Right forelimb (tissue), 1 donor: ENCODE measurements at places on chromosomes 11 and 22.

- DNase-seq: peak; percentile 60
These were observed 712 bp downstream of the HSPB2 start for GRCh38 chr11:111913031-111913861.

DNA sequence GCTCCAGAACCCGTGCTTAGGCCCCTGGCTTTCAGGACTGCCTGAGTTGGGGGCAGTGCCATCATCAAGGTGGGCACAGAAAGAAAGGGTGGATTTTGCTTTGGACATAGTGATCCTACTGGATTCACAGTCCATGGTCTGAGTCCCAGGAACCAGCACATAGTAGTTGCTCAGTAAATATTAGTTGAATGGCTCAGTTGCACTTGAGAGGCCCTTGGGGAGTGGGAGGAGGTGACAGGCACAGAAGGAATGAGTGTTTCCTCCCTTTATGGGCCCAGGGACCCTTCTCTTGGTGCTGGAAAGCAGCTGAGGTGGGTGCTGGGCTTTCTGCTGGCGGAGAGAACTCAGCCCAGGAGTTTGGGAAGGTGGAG is 16.6 kb downstream of the ARHGEF17 start:
- DNase-seq: no peak

DNA sequence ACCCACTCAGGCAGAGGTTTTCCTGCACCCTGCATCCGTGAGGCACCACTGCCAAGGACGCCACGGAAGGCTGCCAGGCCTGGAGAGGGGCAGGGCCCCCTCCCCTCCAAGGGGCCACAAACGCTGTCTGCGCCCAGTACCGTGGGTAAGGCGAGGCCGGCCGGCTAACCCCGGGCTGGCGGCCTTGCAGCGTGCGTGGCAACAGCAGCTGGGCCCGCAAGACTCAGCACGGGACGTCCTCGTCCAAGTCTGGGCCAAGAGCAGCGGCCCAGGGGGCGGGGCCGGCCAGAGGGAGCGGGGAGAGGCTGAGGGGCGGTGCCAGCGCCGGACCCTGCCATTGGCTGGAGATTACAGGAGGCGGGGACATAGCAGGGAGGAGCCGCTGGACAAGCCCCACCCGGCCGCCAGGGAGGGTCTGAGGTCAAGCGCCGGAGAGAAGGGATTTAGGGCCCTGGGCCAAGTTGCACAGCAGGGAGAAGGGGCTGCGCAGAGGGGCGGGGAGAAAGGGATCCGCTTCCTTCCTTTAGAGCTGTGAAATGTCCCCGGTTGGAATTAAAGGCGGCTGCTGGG is 16.0 kb downstream of the SLC43A1 start:
- DNase-seq: peak; percentile 92

GRCh38 chr22:25346859-25347751 is 127.7 kb downstream of the CRYBB2 start:
- DNase-seq: no peak

DNA sequence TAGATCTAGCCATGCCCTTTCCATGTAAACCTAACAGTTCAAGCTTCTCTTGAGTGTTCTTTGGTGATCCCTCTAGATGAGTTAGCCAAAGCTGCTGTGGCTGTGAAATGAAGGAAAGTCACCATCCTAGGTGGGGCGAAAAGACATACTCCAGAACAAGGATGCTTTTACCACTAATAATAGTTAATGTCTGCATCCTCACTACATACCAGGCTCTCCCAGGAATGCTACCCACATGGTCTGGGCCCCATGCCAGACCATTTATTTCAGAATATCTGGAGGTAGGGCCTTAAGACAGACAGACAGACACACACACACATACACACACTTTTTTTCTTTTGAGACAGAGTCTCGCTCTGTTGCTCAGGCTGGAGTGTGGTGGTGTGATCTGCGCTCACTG is 14.7 kb downstream of the ABTB2 start:
- DNase-seq: no peak

DNA sequence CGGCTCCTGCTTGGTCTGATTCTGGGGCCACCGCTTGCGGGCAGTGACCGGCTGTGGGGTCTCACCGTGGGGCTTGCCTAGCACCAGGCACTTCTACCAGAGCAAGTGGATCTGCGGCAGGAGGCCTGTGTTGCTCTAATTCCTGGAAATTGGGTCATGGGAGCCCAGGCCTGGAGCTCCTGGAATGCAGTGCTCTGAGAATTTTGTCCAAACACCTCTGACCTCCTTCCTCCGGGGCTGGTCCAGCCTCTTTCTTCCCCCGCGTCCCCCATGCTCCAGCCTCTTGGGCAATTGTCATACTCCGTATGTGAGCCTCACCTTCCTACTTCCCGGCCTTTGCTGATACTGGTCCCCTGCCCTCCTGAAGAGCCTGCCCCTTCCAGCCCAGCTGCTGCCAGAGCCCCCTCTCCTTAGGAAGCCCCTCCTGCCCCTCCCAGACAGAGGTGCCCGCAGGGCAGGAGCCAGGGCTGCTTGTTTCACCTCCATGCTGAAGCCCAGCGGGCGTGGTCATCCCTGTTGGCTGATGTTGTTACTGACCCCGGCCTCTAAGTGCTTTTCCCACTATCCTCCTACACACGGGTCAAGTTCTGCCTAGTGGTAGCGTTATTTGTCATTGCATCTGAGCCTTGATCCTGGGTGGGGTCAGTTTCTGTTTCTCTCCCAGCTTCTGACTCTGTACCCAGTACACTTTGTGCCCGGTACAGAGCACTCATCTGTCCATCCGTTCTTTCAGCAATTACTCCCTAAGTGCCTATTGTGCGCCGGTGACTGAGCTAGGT is 9.6 kb downstream of the MGAT3 start:
- DNase-seq: no peak

DNA sequence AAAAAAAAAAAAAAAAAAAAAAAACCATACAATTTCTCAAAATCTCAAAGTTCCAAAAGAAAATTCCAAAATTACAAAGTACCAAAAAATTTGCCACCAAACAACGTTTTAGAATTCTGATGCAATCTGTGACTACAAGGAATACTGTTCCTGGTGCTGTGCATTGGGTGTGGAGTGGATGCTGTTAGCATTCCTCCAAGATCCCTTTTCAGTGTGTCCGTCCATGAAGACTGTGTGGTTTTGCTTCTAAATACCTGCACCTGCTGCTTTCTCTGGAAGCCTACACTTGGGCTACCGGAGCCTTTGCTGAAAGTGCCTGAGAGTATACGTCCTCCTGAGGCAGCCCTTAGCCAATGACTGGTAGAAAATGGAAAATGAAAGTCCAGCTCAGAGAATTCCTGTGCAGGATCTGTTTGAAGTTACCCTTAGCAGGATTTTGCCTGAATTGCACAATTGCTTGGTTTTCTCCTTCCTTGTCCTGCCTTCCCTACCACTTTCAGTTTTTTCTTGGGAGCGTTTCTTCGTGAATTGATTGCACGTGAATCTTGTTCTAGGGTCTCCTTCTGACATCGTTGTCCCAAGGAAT is 140.8 kb downstream of the TRPC6 start:
- no peak for DNase-seq

GRCh38 chr11:125397421-125397820 is 98.6 kb downstream of the FEZ1 start:
- DNase-seq: no peak

DNA sequence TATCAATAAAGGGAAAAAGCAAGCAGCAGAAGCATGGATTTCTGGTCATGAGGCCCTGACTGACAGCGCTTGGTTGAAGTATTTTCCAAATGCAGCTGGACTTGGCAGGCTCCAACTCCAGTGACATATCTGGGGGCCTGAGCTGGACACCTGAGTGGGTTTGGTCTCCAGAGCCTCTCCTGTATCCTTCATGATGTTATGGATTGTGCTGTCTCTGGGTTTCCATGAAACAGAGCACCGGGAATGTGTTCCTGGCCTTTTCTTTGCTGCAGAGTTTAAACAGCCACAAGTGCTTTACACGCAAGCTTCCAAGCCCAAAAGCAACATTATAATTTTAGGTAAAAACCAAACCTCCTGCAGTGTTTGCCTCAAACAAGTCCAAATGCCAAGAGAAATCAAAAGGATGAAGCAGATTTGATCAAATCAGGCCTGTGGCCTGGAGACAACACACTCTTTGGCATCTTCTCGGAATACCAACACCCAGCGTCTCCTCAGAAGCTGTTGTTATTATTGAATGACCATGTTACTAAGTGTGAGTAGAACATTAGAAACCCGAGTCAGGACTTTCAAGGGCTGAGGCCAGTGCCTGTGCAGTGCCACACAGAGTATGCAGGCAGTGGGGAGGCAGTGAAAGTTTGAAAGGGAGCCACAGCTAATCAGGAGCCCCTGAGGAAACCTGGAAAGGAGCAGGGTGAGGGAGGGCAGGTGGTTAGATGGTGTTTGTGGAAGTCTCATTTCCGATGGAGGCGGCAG is 42.0 kb downstream of the ME3 start:
- no peak for DNase-seq

DNA sequence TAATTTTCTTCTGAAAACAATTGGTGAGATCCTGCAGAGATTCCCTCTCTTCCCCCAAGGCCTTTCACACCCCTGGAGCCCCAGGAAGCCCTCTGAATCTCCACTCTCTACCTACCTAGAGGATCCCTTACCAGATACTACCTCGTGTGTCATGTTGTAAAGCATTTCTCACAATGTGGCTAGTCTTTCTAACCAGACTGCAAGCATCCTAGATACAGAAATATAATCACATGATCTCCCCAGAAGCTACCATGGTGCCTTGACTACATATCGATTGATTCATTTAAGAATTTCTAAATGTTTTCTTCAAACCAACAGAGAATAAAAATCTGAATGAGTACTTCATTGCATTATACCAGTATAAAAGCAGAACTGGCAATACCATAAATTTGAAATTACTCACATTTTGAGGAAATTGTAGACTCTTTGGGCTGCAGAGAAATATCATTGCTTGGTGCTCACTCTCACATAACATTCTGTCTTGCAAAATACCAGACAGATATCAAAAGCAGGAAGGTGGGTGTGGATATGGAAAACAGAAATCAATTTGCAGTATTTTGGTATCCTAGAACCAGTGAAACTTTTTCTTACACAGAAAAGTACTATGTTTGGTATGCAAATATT is 113.5 kb downstream of the MAML2 start:
- DNase-seq: no peak

GRCh38 chr22:38505541-38506117 is 482 bp downstream of the DDX17 start:
- DNase-seq: peak; percentile 88

- DNase-seq: no peak
These were observed 9.8 kb downstream of the MS4A6E start for GRCh38 chr11:60336767-60337391.

GRCh38 chr22:36998620-36999351 is 20.5 kb downstream of the TST start:
- no peak for DNase-seq

DNA sequence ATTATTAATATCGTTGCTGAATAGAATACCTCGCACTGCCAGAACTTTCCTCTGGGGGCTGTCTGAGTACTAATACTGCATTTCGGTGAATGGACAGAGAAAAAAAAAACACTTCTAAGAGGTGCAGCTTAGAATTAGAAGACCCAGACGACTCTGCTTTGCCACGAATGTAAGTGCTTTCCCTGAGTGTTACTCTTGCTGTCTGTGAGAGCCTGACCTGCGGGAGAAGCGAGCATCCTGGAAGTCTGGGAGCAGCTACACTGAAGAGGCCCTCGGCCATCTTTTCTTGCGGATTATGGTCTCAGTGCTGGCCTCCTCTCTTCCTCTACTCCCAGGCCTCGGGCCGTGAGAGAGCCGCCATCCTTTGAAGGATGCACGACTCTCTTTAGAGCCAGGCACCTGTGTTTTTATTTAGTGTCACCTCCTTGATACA is 94.9 kb downstream of the SCN3B start:
- peak; percentile 56 for DNase-seq

- DNase-seq: no peak
These were observed at the start of gene OR5F1 for GRCh38 chr11:55994525-55994924. Gene OR5F1 (minus strand): TSS chr11:55994625. CDS start chr11:55994625, 0 bp downstream.

DNA sequence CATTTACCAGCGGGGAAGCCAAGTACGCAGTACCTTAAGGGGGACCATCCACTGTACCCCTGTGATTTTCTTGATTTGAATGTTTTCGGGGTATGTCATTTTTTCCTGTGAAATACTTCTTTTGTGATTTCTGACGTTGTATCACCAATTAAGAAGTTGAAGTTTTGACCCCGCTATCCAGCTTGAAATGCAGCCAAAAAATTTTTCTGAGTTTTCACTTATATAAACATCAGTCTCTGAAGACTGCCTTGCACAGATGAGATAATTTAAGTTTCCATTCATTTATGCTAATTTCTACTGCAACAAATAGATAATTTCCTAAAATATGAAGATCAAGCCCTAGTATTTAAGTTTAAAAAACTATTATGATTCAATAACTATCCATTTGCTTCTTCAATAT is 20.0 kb downstream of the CTSC start:
- DNase-seq: no peak

GRCh38 chr11:15159085-15159484 is 44.4 kb downstream of the INSC start:
- DNase-seq: no peak

GRCh38 chr22:33255791-33256190 is 197.6 kb upstream of the SYN3 start:
- no peak for DNase-seq

DNA sequence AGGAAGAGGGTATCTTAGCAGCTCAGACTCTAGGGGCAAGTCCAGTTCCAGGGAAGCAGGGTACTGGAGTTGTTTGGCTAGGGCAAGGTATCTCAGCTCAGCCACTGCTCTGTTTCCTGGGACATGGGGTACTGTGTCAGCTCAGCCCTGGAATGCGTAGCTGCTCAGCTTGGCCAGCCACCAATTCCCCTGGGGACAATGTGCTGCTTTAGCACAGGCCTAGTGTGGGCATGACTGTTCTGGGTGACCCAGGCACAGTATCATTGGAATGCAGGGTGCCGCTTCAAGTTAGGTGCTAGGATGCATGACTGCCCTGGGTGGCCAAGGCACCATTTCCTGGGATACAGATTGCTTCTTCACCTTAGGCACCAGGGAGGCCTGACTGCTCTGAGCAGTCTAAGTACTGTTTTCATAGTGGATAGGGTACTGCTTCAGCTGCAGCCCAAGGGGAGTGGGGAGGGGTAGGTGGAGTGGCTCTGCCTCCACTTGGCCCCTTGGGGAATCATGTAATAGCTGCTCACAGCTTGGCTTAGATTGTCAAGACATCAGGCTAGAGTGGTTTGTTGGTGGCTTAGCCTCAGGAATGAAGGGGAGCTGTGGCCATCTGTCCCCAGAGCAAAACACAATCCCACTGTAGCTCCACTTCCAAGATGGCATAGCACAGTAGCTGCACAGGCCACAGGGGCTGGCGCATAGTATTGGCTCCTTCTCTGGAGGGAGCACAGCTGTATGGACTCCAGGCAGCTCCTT is 36.0 kb downstream of the MADD start:
- no peak for DNase-seq

- DNase-seq: no peak
These were observed 10.6 kb downstream of the PRODH start for GRCh38 chr22:18925368-18926064.

- no peak for DNase-seq
These were observed 31.1 kb downstream of the OR6Q1 start for GRCh38 chr11:58061813-58062212.

GRCh38 chr11:15668718-15669117 is 554.0 kb downstream of the INSC start:
- no peak for DNase-seq

- no peak for DNase-seq
These were observed 12.9 kb upstream of the CDKN1C start for GRCh38 chr11:2898366-2899079.

GRCh38 chr11:57424792-57425564 is 1.9 kb downstream of the SLC43A3 start:
- peak; percentile 56 for DNase-seq

- DNase-seq: no peak
These were observed 1.5 kb downstream of the MIEF1 start for GRCh38 chr22:39503630-39504029.

- no peak for DNase-seq
These were observed 183 bp upstream of the ABCG4 start for GRCh38 chr11:119148720-119149017.

GRCh38 chr11:68282141-68282860 is 10.5 kb upstream of the C11orf24 start:
- DNase-seq: no peak
